ENCODE measurements at places on chromosomes 12 and 14.

DNA sequence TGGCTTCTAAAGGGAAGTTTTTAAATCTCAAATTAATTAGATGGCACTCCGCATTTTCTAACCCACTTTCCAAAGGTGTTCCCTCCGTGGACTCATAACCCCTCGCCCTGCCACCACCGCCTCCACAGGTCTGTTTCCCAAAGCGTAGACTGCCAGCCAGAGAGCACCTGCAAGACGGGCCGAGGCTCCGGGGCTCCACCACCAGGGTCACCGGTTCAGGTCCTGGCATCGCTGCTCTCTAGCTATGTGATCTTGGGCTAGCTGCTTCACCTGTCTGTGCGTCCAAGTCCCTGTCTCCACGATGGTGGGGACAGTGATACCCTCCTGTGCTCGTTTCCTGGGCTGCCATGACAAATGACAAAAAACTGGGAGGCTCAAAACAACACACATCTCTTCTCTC is 11.5 kb downstream of the RIMBP2 start:
- no peak for DNase-seq

DNA sequence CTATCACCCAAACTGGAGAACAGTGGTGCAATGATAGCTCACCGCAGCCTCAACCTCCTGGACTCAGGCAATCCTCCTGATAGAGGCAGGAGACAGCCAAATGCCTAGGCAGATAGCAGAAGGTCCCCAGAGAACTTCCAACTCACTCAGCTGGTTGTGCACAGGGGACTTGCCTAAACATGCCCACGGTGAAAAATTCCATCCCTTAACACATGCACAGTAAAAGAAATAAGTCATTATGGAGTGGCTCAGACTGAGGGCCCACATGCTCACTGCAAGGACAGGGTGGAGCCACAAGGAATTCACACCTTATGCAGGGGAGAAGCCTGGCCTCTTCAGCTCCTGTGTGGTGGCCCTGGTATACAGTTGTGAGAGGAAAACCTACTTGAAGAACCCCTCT is 525.8 kb upstream of the ATP2B1 start:
- DNase-seq: no peak

- no peak for DNase-seq
These were observed 571.2 kb downstream of the BCL11B start for GRCh38 chr14:98700748-98701147.

DNA sequence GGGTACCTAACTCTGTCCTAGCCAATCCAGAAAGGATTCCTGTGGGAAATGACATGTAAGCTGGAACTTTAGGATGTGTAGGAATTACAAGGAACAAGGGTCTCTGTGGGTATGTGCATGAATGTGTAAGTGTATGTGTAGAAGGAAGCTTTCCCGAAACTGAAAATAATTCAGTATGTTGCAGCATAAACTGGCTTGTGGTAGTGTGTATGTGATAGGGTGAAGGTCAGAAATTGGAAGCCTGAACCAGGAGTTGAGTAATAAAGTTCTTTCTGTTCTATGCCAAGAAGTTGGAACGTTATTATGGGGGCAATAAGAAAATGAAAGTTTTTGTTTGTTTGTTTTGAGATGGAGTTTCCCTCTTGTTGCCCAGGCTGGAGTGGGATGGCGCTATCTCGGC is 323.1 kb upstream of the KITLG start:
- DNase-seq: no peak

DNA sequence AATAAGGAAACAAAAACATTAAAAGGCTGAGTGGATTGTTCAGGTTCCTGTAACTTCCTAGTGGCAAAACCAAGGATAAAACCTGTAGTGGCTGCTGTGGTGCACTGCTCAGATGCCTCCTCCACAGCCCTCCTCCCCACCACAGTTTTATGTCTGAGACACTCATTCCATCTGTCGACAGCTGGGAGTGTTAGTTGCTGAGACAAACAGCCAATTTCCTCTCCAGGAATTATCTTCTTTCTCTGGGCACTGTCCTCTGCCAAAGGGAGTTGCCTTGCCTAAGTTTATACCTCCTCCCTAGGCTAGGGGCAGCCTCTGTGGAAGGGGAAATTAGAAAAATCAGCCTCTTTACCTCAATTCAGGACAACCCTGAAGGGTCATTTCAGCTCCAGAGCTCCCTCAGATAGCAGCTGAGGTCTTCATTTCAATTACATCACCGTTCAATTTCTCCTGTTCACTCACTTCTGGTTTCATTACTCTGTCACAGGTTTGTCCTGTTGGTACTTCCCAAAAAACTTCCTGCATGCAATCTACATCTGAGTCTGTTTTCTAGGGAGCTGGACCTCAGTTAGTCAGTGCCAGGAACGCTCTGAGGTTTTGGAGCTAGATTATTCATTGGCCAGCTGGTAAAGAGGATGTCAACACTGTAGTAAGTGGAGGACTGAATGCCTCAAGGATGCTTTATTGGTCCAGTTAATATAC is 74.9 kb upstream of the ATP2B1 start:
- DNase-seq: no peak

- DNase-seq: no peak
These were observed 36.5 kb downstream of the KCNMB4 start for GRCh38 chr12:70402597-70402996.

DNA sequence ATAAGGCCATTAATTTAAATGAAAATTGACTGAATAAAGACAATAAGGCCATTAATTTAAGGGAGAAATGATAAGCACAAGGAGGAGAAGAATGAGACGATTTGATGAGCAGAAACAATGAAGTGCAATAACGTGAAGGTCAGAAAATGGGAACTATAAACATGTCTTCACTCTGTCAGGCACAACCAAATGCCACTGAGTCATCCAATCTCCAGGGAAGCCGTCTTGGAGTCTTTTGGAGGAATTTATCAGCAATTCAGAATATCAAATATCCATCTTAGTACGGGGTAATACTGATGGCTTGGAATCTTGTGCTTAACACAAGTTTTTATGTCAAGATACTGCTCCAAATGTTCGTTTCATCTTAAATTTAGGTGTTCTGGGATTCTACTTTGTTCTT is 159.9 kb downstream of the CAPZA3 start:
- DNase-seq: no peak

GRCh38 chr12:22828066-22828465 is 203.1 kb downstream of the ETNK1 start:
- no peak for DNase-seq

DNA sequence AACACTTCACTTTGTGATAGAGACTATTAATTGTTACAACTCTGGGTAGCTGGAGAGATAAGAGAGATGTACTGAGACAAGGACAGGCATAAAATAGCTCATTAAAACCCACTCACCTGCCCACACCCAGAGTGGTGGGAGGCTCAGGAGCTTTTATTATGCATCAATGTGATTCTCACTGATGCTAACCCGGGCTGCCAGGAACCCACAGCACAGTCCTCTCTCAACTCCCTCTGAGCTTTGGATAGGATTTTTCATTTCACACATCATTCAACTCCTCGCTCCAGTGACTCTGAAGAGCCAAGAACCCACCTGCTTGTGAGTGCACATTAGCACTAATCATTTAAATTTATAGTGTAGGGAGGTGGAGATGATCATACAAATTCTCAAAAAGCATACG is 827.9 kb downstream of the FLRT2 start:
- no peak for DNase-seq

DNA sequence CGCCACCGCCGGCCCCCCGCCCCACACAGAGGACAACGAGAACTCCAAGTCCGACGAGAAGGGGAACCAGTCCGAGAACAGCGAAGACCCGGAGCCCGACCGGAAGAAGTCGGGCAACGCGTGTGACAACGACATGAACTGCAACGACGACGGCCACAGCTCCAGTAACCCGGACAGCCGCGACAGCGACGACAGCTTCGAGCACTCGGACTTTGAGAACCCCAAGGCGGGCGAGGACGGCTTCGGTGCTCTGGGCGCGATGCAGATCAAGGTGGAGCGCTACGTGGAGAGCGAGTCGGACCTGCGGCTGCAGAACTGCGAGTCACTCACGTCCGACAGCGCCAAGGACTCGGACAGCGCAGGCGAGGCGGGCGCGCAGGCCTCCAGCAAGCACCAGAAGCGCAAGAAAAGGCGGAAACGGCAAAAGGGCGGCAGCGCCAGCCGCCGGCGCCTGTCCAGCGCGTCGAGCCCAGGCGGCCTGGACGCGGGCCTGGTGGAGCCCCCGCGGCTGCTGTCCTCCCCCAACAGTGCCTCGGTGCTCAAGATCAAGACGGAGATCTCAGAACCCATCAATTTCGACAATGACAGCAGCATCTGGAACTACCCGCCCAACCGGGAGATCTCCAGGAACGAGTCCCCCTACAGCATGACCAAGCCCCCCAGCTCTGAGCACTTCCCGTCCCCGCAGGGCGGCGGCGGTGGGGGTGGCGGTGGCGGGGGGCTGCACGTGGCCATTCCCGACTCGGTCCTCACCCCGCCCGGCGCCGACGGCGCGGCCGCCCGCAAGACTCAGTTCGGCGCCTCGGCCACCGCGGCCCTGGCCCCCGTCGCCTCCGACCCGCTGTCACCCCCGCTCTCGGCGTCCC is 150.9 kb downstream of the EGLN3 start:
- DNase-seq: no peak

DNA sequence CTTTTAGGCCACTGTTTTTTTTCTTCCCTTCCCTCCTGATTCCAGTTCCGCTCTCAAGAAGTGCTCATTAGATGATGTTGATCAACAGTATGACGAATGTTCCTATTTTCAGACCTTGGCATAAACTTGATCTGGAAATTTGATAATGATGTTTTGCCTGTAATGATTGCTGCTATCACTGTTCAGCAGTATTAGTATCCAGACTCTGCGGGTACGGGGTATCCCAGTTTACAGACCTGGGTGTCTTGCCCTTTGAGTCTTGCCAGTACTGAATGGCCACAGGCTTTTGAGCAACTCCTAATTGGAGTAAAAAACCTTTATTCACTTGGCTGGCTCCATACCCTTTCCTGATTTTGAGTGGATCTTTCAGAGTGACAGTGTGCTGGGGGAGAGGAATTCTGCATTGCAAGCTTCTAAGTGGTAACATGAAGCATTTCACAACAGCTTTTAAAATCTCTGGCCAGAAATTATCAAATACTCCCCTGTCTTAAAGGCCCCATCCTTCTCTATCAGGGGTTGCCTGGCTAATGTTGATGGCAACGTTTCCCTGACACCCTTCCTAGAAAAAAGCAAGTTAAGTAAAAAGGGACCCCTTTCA is 5.9 kb upstream of the ASB8 start:
- DNase-seq: no peak

GRCh38 chr12:100138803-100139098 is 3.9 kb downstream of the BLTP3B start:
- DNase-seq: no peak

- DNase-seq: no peak
These were observed 5.5 kb upstream of the GAS2L3 start for GRCh38 chr12:100567945-100568344.

DNA sequence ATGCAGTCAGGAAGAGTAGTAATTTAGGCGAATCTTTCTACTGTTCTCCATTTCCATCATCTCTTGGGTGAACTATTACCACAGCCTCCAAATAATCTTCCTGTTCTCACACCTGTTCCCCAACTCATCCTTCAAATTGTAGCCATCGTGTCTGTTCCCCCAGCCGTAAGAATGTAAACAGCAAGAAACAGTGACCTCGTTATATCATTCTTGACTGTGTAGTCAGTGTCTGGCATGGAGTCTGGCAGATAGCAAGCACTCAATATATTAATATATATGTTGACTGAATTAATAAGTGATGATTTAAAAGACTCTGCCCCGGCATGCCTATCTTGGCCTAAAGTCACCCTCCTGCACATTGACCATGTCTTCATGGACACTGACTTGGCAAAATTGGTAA is 20.3 kb downstream of the PDE6H start:
- no peak for DNase-seq

GRCh38 chr12:127343940-127344339 is 923.0 kb upstream of the TMEM132C start:
- DNase-seq: no peak

GRCh38 chr12:117551665-117552064 is 190.2 kb upstream of the NOS1 start:
- no peak for DNase-seq

GRCh38 chr12:93042283-93042682 is 113.2 kb upstream of the EEA1 start:
- no peak for DNase-seq

DNA sequence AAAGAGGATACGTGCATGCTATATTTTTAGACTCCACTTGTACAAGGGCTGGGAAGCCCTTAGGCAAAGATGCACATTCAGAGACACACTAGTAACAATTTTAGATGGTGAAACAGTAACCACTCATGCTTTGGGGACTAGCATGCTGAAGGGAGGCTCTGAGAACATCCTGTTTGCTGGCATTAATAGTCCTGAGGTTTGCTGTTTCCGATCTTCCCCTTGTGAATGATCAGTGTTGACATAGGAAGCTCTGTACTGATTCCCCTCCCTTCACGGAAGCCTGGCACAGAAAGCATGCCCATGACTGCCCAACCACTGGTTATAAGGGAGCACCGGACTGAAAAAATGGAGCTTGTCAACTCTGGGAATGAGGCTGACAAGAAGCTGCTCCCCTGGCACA is 164.6 kb downstream of the GCH1 start:
- no peak for DNase-seq

DNA sequence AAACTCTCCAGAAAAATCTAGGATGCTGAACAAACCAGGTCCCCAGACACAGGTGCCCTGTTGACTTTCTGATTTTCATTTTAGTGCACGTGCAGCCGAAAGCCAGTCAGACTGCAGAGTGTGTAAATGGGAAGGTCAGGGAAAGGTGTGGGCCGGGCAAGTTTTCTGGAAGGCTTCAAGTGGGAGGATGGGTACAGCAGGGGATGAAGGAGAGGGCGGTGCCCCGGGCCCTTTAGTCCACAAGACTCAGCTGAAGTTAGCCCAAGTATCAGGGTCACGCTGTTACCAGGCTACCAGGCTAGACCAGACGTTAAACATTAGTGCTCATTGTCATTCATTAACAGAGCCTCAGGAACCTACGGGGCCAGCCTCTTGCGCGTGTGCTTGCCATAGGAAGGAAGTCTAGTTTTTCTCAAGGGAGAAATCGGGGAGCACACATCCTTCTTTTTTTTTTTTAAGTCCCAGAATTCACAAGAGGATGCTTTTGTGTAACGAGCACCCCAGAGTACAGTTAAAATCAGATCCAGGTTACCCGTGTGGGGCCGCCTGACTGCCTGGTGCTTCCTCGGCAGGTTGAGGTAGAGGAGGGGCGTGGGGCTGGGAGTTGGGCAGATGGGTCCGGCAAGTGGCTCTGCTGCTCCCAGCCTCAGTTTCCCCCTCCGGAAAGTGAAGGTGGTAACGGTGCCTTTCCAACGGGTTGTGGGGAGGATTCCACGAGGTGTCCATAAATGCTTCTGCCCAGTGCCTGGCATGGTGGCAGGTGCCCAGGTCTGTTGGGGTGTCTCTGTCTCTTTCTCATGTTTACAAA is 19.1 kb downstream of the BCL7A start:
- no peak for DNase-seq

- no peak for DNase-seq
These were observed 8.4 kb downstream of the CKAP4 start for GRCh38 chr12:106239241-106239950.

- no peak for DNase-seq
These were observed 50.8 kb downstream of the DYNC1H1 start for GRCh38 chr14:102015045-102015685.

- DNase-seq: no peak
These were observed 444.8 kb upstream of the RGS6 start for GRCh38 chr14:71487449-71487848.

GRCh38 chr14:36944307-36945010 is 227.9 kb downstream of the SLC25A21 start:
- DNase-seq: no peak
